ENCODE measurements at places on chromosomes 1 and 21.

DNA sequence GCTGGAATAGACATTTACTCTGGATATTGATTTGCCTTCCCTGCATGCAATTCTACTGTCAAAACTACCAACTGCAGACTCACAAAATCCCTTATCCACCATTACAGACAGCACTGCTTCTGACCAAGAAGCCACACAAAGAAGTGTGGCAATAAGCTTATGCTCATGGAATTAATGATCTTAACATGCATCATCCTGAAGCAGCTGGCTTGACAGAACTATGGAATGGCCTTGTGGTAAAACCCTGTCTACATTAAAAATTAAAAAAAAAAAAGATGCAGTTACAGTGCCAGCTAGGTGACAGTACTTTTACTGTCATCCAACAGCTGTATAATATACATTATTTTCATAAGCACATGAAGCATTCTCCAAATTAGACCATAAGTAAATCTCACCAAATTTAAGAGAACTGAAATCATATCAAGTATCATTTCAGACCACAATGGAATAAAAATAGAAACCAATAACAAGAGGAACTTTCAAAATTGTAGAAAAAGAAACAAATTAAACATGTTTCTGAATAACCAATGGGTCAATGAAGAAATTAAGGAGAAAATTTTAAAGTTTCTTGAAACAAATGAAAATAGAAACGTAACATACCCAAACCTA, 70.7 kb downstream of the SCMH1 start:
- DNase-seq: no peak

GRCh38 chr1:29839726-29840125, 603.4 kb downstream of the PTPRU start:
- DNase-seq: no peak

- DNase-seq: no peak
These were observed 49.0 kb downstream of the KLHDC7A start for GRCh38 chr1:18529714-18530113.

DNA sequence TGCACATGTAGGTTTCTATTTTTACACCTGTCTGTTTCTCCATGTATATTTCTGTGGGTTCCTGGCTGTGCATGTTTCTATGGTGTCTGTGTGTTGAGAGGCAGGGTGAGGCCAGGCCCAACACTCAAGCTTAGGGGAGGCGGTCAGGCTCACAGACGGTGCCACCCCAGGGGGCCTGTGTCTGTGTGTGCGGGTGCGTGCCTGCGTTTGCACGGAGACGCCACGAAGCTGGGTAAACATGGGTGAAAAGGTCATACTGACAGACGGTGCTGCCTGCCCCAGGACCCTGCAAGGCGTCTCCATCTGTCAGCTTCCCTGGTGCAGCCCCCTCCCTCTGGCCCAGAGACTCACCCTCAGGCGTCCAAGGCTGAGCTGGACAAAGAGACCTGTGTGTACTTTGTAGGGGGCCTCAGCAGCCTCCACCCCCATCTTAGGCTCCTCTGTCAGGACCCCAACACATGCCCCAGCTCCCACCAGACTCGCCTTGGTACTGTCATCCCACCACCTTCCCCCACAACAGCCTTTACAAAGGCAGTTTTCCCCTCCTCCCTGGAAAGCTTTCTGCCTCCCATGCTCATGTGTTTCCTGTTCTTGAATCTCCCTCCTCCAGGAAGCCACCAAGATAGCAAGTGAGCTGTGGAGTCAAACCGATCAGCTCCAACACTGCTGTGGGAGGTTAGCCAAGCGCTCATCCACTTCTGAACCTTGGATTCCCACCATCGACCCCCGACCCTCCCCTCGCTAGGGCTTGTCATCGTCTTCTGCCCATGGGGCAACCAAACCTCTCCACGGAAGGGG, 34.1 kb downstream of the PTPRF start:
- no peak for DNase-seq

DNA sequence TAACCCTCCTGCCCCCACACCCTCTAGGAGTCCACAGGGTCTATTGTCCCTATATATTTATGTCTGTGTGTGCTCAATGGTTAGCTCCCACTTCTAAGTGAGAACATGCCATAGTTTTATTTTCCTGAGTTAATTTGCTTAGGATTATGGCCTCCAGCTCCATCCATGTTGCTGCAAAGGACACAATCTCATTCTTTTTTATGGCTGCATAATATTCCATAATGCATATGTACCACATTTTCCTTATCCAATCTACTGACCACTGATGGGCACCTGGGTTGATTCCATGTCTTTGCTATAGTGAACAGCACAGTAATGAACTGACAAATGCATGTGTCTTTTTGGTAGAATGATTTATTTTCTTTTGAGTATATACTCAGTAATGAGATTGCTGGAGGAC, 13.3 kb upstream of the FHAD1 start:
- DNase-seq: no peak

GRCh38 chr1:92944901-92945747, 16.1 kb downstream of the DIPK1A start:
- DNase-seq: no peak

Data from fibroblast of skin of scalp (primary cell).